Vagina (tissue), 2 donors: ENCODE measurements at places on chromosomes 7 and 10.
A peak's percentile ranks its signal among the peaks of the same experiment; 100 is the strongest.

DNA sequence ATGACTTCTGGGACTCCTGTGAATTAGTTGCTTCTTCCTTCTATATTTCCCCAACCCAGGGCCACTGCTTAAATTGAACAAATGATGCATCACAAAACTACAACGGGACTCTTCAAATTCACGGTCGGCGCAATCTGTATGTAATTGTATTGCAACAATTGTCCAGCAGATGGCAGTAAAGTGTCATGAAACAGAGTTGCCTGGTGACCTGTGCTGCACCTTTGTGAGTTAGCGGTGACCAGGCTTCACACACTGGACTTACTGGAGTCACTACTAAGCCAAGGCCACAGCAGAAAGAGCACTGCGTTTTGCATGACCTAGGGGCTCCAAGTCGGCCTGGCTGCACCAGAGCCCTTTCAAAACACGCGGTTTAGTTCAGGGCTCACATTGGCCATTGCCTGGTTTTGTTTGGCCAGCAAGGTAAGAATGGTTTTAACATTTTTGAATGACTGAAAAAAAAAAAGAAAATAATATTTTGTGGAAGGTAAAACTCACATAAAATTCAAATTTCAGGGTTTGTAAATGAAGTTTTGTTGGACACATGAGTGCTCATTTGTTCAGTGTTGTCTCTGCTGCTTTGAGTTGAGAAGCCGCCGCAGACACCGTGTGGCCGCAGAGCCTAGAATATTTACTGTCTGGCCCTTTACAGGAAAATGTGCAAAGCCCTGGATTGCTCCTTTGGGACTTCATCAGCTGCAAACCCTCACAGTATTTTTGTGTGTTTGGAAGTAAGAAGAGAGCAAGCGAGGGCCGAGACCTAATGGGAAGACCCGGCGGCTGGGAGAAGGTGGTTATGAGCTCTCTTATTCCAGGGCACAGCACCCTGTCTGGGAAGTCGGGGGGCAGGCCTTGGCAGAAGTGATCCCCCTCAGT, 23.2 kb upstream of the ZNF32 start:
- no peaks in the 10 kb centered on the region for H3K36me3 ChIP-seq
- peaks cover 19% of the 10 kb centered on the region for H3K4me1 ChIP-seq
- peak overlapping the region; percentile 33 for H3K27ac ChIP-seq
- DNase-seq, result no peak
- H3K4me3 ChIP-seq, result no peak overlapping the region

GRCh38 chr10:131018886-131019500, 292.5 kb downstream of the TCERG1L start:
- DNase-seq, result no peak
- H3K36me3 ChIP-seq, result no peaks in the 10 kb centered on the region
- H3K27ac ChIP-seq, result no peak overlapping the region
- H3K27me3 ChIP-seq, result no peaks in the 10 kb centered on the region
- no peak overlapping the region for H3K4me3 ChIP-seq

DNA sequence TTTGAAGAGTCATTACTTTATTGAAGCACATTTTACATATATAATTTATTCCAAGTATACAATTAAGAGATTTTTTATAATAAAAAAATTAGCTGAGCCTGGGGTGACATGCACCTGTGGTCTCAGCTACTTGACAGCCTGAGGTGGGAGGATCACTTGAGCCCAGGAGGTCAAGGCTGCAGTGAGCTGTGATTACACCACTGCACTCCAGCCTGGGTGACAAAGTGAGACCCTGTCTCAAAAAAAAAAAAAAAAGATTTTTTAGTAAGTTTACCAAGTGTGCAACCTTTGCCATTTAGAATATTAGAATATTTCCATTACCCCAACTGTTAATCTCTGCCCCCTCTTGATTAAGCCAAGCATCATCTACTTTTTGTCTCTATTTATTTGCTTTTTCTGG, 196.0 kb downstream of the CCSER2 start:
- H3K27ac ChIP-seq, result no peak overlapping the region
- no peaks in the 10 kb centered on the region for H3K27me3 ChIP-seq
- H3K4me3 ChIP-seq, result no peak overlapping the region
- DNase-seq, result no peak
- H3K4me1 ChIP-seq, result no peaks in the 10 kb centered on the region

DNA sequence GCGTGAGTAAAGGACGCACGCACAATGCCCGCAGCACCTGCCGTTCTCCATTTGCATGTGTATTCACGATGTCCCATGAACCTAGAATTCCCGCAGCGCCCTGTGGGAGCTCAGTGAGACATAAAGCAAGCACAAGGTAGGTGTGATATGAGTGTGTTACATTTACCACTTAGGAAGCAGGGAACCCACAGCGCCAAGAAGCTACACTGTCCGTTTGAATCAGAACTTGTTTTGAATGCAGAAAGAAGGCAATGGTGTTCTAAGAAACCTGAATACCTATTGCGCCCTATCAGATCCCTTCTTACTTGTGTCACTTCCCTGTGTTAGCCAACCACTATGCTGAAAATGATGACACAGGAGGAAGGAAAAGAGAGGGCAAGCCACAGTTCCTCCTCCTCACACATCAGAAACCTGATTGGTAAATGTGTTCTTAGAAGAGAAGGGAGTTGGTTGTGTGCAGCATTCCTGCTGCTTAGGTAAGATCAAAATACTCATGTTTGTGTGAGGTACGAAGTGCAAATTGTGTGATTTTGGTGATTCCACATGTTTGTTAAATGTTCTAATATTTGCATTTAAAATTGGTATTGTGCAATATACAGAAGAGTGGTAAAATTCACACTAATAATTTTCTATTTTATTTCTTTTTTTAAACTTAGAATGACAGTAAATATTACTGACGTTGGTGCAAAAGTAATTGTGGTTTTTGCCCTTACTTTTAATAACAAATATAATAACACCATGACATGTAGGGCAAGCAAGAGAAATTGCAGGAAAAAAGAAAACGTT, 185.4 kb downstream of the SEC23IP start:
- H3K4me1 ChIP-seq, result no peaks in the 10 kb centered on the region
- H3K4me3 ChIP-seq, result no peak overlapping the region

GRCh38 chr10:110267276-110267675, 37.4 kb downstream of the SMNDC1 start:
- H3K36me3 ChIP-seq, result no peaks in the 10 kb centered on the region
- DNase-seq, result no peak
- peaks cover 22% of the 10 kb centered on the region for H3K4me1 ChIP-seq
- H3K4me3 ChIP-seq, result no peak overlapping the region
- H3K27me3 ChIP-seq, result no peaks in the 10 kb centered on the region

DNA sequence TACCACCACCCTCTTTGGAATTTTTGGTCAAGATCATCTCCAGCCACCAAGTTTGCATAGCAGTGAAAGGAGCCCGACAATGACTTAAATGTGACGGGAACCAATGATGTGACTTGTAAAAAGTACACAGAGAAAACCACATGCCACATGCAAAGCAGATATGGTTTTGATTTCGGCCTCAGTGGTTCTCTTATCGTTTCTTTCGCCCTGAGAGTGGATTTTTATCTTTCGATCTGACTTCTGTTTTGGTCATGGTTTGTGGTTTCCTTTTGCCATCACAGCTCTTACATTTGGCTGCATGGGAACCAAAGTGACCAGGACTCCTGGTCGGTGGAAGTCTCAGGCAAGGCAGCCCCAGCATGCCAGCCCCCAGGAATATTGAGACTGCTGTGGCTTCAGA, 31.5 kb downstream of the TCF7L2 start:
- no peak for DNase-seq
- H3K27me3 ChIP-seq, result no peaks in the 10 kb centered on the region
- H3K27ac ChIP-seq, result no peak overlapping the region
- H3K4me3 ChIP-seq, result no peak overlapping the region

- no peak overlapping the region for H3K27ac ChIP-seq
- H3K4me3 ChIP-seq, result no peak overlapping the region
- H3K27me3 ChIP-seq, result no peaks in the 10 kb centered on the region
- DNase-seq, result no peak
- H3K4me1 ChIP-seq, result peaks cover 30% of the 10 kb centered on the region
Observed at GRCh38 chr7:151339651-151340382, 1.8 kb upstream of the NUB1 start.

- DNase-seq, result no peak
- H3K4me1 ChIP-seq, result peaks cover 32% of the 10 kb centered on the region
- no peaks in the 10 kb centered on the region for H3K36me3 ChIP-seq
- H3K27me3 ChIP-seq, result no peaks in the 10 kb centered on the region
- H3K4me3 ChIP-seq, result no peak overlapping the region
- no peak overlapping the region for H3K27ac ChIP-seq
Observed at GRCh38 chr10:69130251-69130650, 6.3 kb downstream of the VPS26A start.

- H3K4me1 ChIP-seq, result no peaks in the 10 kb centered on the region
- H3K27ac ChIP-seq, result no peak overlapping the region
- no peak for DNase-seq
Observed at GRCh38 chr10:124425227-124425962, 6.7 kb upstream of the OAT start.

DNA sequence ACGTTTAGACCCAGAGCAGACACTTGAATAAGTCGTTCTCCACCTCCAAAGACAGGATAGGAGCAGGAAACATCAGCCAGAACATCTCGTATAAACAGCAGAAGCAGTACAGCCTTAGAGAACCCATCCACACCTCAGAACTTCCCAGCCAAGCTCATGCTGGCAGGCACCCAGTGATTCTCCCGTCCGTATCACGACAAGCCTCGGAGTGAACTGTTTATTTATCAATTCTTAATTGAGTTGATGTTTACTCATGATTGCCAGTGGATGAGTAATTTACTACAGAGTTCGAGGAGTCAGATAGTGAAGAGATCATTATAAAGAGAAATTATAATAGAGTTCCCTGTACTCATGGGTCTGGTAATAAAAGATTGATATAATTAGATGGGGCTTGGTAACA, 811.5 kb downstream of the LRMDA start:
- H3K4me1 ChIP-seq, result no peaks in the 10 kb centered on the region
- H3K27me3 ChIP-seq, result no peaks in the 10 kb centered on the region
- DNase-seq, result no peak
- no peak overlapping the region for H3K4me3 ChIP-seq
- H3K27ac ChIP-seq, result no peak overlapping the region
- no peaks in the 10 kb centered on the region for H3K36me3 ChIP-seq

GRCh38 chr7:25595996-25596395, 367.7 kb upstream of the NPVF start:
- no peaks in the 10 kb centered on the region for H3K36me3 ChIP-seq
- DNase-seq, result no peak
- H3K27ac ChIP-seq, result no peak overlapping the region
- no peaks in the 10 kb centered on the region for H3K27me3 ChIP-seq

- no peak for DNase-seq
- H3K4me1 ChIP-seq, result peaks cover 14% of the 10 kb centered on the region
- H3K27ac ChIP-seq, result no peak overlapping the region
Observed at GRCh38 chr7:3106361-3106826, 62.7 kb upstream of the CARD11 start.

DNA sequence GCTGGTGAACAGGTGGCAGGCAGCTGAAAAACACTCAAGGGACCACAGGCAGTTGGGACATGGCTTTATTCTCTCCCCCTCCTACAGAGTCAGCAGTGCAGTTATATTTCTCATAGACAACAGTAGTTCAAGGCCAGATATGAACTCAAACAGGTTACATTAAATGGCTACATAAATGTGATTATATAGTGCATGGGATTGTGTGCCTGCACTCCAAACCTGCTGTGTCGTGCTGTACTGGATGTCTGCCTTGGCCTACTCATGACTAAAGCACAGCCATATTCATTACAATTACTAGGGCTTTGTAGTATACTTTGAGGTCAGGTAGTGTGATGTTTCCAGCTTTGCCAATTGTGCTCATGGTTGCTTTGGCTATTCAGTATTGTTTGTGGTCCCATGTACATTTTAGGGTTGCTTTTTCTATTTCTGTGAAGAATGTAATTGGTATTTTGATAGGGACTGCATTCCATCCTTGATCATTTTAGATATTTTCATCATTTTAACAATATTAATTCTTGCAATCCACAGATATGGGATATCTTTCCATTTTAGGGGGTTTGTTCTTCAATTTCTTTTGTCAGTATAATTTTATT, 393.6 kb downstream of the CNTNAP2 start:
- H3K27me3 ChIP-seq, result no peaks in the 10 kb centered on the region
- H3K4me1 ChIP-seq, result no peaks in the 10 kb centered on the region
- no peak overlapping the region for H3K4me3 ChIP-seq

- H3K27ac ChIP-seq, result no peak overlapping the region
- peaks cover 63% of the 10 kb centered on the region for H3K4me1 ChIP-seq
- no peak overlapping the region for H3K4me3 ChIP-seq
- no peaks in the 10 kb centered on the region for H3K27me3 ChIP-seq
Observed at GRCh38 chr7:80147543-80148391, 13.1 kb downstream of the GNAI1 start.

GRCh38 chr7:33432821-33433220, 303.5 kb downstream of the BBS9 start:
- H3K27ac ChIP-seq, result no peak overlapping the region
- DNase-seq, result no peak
- no peaks in the 10 kb centered on the region for H3K36me3 ChIP-seq
- no peaks in the 10 kb centered on the region for H3K27me3 ChIP-seq

GRCh38 chr7:131072505-131073091, 255.1 kb upstream of the MKLN1 start:
- H3K4me3 ChIP-seq, result no peak overlapping the region
- no peaks in the 10 kb centered on the region for H3K27me3 ChIP-seq

DNA sequence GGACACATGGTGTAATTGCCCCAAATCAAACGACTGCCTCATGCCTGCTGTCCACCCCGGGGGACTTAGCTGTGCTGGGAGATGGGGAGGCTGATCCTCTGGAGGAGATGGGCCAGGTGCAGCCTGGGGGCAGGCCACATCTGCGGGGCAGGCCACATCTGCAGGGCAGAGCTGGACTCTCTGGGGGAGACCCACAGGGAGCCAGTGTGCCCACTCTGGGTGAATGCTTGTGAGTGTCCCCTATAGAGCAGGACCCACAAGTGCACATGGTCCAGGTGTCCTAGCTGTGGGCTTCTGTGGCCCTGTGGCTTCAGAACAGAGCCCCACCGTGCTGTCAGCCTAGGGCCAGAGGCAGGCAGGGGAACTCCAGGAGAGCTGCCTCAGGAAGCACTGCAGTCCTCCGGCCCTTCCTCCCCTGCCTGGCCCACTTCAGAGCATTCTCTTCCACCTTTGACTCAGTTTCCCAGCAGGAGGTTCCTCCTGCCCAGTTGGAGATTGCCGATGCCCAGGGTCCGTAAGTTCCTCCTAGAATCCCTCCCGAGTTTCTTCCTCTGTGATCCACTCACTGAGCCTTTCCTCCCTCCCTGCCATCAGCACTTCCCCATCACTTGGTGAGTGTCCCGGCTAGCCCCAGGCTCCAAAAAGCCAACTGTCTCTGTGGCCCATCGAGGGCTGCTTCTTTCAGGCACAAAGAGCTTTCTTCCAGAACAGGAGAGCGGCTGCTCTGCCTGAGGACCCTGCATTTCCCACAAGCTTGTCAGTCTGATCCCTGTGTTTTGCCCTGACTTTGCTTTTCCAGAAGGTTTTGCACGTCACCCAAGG, 50.3 kb downstream of the ADCYAP1R1 start:
- H3K4me3 ChIP-seq, result no peak overlapping the region
- no peaks in the 10 kb centered on the region for H3K36me3 ChIP-seq
- peak; percentile 94 for DNase-seq
- no peaks in the 10 kb centered on the region for H3K4me1 ChIP-seq
- no peaks in the 10 kb centered on the region for H3K27me3 ChIP-seq
- no peak overlapping the region for H3K27ac ChIP-seq
